GM19239 (cell line): ENCODE measurements at places on chromosomes 7 and 10.

DNA sequence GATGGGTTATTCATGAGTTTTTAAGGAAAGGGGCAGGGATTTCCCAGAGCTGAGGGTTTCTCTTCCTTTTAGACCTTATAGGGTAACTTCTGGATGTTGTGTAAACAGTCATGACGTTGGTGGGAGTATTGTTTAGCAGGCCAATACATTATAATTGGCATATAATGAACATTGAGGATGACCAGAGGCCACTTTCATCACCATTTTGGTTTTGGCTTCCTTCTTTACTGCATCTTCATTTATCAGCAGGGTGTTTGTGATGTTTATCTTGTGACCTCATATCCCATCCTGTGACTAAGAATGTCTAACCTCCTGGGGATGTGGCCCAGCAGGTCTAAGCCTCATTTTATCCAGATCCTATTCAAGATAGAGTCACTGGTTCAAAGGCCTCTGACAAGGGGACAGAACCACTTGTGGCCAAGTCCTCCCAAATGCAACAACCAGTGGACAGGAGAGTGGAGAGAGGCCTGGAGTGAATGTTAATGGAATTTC lies 77.3 kb upstream of the RPA3 start:
- no peak for DNase-seq

GRCh38 chr7:51314726-51315125 lies 1.9 kb downstream of the COBL start:
- DNase-seq: no peak

GRCh38 chr10:88702848-88703597 lies 3.0 kb upstream of the LIPK start:
- DNase-seq: no peak

DNA sequence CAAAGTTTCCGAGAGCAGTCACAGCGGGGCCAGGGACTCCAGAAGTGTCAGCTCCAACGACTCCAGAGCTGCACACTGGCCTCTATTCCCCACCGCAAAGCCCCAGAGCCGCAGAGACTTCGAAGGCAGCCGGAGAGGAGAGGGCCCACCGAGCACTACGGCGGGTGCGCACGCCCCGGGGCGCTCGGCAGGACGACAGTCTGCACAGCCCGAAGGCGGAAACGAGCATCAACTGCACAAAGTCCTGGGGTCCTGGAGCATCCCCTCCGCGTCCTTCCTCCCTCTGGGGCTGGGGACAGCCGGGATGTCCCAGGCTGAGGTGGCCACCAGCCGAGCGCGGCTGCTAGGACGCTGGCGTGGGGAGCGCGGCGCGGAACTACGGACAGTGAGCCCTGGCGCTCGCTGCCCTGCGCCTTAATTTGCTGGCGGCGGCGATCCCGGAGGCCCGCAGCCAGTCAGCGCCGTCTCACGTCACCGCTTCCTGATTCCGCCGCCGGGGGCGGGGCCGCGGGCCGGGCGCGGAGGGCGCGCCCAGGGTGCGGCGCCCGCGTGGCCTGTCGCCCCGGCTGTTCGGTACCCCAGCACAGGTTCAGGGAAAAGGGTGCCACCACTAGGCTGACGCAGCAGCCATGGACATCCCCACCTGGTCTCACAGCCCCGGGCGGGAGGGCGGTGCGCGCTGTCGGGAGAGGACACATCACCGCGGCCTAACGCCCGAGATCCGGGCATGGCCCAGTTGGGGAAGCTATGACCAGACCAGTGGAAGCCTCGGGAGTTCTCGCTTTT lies at the start of gene TBX20:
Gene TBX20 (minus strand): TSS at position 391 of the 786 bp plus-strand sequence. CDS start 480 bp downstream, outside the sequence.
- no peak for DNase-seq

DNA sequence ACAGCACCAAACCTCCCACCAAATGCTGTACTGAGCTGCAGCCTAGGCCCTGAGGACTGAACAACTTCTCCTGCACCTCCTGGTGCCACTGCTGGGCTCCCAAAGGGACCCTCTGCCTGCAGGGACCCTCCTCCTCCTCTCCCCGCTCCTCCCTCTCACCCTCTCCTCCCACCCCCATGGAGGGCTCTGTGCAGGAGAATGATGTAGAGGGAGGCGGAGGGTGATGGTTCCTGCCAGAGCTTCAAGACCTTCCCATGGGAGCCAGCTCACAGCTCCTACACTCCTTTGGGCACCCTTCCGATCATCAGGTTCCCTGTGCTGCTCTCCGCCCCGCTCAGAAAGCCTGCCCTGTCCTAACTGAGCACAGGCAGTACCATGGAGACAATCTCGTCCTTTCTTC lies 97.7 kb downstream of the PRKAG2 start:
- no peak for DNase-seq

DNA sequence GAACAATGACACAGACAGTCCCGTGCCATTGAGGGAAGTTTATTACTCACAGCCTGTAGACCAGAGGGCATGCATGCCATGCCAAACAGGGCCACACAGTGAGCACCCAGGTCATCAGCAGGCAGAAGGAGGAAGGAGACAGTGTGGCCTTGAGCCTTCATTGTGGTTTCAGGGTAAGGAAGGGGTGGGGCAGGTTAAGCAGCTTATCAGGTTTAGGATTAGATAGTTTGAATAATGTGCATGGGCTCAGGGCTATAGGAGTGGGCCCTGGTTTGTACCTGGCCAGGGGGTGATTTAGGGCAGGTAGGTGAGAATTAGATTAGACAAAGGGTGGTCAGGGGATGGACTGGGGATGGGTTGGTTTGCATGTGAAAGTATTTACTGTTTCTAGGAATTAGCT lies 67.9 kb downstream of the ADCY1 start:
- DNase-seq: no peak

DNA sequence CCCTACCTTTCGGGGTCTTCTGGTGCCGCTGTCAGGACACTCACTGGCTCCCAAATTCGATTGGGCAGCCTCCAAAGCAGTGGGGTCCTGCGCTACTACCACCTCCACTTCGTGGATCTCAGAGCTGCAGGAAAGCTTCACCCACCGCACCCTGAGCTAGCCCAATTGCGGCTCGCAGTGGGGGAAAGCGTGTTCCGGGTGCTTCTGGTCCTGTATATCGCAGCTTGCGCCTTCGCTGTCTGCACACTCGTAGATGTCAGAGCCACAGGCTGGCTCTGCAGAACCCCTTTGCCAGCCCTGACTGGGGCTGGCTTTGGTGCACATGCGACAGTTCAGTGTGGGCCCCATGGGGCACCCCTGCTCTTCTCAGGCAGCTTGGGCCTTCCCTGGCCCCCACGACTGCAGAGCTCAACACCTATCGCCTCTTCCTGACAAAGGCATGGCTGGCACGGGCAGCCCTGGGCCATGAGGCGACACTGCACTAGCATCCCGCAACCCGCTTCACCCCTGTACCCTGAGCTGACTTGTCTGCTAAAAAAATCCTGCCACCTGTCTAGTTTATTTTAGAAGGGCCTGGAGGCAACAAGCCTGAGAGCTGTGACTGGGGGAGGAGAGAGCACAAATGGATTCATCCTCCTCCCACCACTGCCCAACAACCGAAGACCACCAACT lies 78.7 kb upstream of the ABI1 start:
- DNase-seq: no peak

GRCh38 chr10:70568781-70569495 lies 33.6 kb downstream of the PRF1 start:
- no peak for DNase-seq

GRCh38 chr7:116683786-116684185 lies 11.8 kb downstream of the MET start:
- peak; percentile 42 for DNase-seq

- DNase-seq: no peak
These were observed 123.7 kb upstream of the ASAH2 start for GRCh38 chr10:50375051-50375452.

DNA sequence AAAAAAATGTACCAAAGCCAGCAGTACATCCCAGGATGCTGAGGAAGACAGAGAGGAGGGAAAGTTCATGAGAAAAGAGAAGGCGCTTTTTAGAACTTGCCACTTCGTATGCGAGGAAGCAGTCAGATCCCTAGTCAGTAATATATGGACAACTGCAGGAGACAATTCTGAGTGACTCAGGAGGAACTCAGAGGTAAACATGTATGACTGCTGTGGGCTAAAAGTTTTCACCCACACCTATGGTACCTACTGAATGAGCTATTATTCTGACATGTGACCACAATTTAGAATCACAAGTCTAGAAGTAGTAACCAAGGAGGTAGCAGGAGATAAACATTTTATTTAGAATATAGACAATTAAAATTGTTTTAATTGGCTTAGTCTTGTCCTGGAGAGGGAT lies 126.5 kb downstream of the ICA1 start:
- DNase-seq: no peak

DNA sequence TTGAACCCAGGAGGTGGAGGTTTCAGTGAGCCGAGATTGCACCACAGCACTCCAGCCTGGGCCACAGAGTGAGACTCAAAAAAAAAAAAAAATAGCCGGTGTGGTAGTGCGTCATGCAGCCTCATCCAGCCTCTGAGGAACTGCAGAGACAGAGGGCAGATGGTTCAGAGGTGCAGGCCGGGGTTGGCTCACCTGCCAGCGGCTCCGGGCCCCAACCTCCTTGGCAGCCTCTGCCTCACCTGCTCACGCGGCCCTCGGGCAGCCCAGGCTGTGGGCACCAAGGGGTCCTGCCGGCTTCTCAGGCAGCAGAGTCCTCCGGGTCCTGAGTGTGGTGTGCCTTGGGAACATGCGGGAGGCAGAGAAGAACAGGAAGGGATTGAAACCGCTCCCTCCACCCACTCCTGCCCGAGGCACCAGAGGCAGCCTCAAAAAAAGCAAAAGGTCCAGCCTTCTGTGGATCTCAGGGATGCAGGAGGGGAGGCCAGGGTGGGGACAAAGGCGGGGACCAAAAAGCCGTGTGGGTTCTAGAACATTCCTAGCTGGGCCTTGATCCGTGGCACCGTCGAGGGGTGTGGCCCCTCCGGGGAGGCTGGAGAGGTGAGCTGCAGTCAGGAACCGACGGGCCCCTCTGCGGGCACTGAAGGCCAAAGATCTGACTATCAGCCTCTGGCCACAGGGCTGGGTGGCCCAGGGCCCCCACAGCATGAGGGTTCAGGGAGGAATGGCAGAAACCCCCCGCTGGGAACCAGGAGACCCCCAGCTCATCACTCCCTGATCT lies 55.4 kb upstream of the DNAJB6 start:
- no peak for DNase-seq

GRCh38 chr7:140773104-140773503 lies 76.6 kb downstream of the NDUFB2 start:
- DNase-seq: no peak

- no peak for DNase-seq
These were observed 12.0 kb upstream of the AGR2 start for GRCh38 chr7:16816824-16817223.

DNA sequence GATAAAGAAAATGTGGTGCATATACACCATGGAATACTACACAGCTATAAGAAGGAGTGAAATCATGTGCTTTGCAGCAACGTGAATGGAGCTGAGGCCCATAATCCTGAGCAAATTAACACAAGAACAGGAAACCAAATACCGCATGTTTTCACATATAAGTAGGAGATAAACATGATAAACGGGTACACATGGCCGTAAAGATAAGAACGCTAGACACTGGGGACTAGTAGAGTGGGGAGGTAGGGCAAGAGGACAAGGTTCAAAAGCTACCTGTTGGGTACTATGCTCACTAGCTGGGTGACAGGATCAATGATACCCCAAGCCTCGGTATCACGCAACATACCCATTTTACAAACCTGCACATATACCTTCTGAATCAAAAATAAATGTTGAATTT lies 113.7 kb downstream of the CSTF2T start:
- DNase-seq: no peak

DNA sequence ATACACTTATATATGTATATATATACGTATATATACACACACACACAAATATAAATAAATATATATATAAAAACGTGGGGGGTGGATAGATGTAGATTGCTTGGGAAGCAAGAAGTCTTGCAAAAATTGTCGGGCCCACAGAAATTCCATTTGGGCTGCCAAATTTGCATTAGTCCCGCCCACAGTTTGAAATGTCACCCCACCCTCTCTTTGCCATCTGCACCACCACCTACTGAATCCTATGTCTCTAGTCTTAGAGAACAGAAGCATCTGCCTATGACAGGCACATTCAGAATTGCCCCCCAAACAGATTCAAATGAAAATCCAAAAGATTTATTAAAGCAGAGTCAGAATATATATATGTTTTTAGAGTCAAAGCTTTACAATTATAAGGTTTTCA lies 25.6 kb upstream of the CACNA2D1 start:
- DNase-seq: no peak

DNA sequence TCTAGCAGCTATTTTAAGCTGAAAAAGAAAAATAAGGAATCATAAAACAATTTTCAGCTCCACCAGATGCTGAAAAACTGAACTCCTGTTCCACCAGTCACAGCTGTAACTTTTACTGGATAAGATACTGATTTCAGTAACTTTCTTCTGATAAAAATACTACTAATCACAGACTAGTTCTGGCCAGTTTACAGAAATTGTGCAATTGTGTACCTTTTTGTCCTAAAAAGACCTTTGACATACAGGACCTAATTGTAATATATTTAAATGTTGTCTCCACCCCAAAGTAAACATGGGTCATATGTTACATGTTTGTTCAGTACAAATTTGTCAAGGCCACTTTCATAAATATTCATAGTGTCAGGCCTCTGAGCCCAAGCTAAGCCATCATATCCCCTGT lies 27.1 kb upstream of the PIP start:
- no peak for DNase-seq

- no peak for DNase-seq
These were observed 35.4 kb downstream of the TRIL start for GRCh38 chr7:28922624-28923331.
